Stimulated activated CD4-positive, alpha-beta T cell treated with anti-CD3 and anti-CD28 coated beads, Interleukin-15, amount 100 ng/mL, for 24 hours (primary cell): ENCODE measurements at places on chromosomes 16 and 17.

- peak; percentile 33 for DNase-seq
Measured at GRCh38 chr16:50276801-50277555, 10.6 kb downstream of the ADCY7 start.

DNA sequence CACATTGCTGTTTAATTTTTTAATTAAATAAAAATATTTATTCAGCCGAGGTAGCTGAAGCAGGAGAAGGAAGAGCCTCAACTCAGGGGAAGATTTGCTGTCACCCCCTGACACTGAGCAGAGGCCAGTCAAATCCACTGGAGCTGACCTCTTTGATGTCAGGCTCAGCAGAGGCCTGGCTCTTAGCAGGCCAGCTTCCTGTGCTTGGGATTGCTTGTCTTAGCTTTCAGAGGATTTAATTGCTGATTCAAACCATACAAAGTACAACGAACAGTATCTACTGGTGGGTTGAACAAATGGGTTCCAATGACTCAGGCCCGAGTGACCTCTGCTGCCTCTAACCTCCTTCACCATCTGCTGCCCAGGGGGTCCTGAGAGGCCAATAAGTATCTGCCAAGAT, 417.0 kb upstream of the HSBP1 start:
- no peak for DNase-seq

DNA sequence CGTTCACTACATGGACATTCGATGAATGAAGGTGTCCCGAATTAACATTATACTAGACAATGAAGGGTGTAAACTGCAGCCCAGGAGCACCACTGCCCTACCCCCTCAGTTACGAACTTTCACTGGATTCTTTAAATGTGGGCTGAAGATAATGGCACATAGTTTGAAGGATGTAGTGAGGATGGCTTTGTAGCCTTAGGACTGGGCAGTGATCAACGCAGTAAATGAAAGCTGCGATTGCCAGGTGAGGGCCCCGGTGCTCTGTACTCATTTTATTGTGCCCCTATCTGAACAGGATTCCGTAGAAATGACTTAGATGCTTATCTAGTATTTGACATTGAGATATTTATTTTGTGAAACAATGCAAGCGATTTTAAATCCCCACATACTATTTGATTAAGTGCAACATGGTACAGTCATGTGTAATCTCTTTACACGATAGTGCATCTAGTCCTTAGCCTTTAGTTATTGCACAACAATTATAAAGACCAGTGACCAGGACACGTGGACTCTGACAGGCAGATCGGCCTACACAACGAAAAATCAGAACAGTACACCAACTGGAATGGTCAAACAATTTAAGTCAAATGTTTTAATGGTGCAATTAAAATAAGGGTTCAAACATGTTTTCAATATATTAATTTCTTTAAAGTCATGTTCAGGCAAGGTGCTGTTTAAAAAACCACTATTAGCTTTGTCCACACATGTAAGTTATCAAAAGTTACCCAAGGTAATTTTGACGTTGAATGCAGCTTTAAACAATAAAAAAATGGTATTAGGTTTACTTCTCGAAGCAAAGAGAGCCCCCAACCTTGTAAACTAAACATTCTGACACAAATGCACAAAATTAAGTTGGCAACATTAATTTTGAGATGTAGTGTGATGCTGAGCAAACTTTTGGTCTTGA, 17.4 kb upstream of the ERN1 start:
- peak; percentile 44 for DNase-seq

GRCh38 chr17:79811011-79811867, 14.4 kb upstream of the CBX8 start:
- DNase-seq = peak; percentile 52

- peak; percentile 82 for DNase-seq
Measured at GRCh38 chr17:48074322-48075081, 26.3 kb downstream of the NFE2L1 start.

DNA sequence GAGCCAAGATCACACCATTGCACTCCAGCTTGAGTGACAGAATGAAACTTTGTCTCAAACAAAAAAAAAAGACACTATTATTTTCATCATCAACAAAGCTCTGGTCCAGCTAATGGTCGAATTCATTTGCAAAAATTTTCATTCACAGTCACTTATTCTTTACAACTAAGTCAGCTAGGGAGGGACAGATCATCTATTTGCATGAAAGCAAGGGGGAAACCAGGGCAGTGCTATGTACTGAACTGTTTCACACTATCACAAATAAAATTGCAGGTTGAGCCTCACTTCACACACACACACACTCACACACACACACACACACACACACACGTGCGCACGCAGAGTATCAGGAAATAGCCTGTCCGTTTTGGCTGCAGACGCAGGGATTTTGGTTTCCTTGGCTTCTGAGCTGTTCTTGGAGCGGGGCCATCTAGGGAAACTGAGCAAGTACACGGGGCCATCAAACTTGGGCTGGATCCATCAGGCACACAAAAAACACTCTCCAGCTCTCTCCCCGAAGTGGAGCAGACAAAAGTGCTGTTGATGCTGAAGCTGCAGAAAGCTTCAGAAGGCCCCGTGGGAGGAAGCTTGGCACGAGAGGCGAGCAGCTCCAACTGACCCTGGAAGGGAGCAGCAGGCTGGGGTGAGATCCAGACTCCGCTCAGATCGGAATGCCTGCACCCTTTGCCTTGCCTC, 44.3 kb upstream of the HELZ start:
- no peak for DNase-seq
